Upper lobe of right lung (tissue), 1 donor: ENCODE measurements at places on chromosomes 3 and 15. TPM values are rescaled to one million over a fixed set of nuclear protein-coding genes. Genes with fewer than 3 reads are reported as not detected.
A peak's percentile ranks its signal among the peaks of the same experiment; 100 is the strongest.

DNA sequence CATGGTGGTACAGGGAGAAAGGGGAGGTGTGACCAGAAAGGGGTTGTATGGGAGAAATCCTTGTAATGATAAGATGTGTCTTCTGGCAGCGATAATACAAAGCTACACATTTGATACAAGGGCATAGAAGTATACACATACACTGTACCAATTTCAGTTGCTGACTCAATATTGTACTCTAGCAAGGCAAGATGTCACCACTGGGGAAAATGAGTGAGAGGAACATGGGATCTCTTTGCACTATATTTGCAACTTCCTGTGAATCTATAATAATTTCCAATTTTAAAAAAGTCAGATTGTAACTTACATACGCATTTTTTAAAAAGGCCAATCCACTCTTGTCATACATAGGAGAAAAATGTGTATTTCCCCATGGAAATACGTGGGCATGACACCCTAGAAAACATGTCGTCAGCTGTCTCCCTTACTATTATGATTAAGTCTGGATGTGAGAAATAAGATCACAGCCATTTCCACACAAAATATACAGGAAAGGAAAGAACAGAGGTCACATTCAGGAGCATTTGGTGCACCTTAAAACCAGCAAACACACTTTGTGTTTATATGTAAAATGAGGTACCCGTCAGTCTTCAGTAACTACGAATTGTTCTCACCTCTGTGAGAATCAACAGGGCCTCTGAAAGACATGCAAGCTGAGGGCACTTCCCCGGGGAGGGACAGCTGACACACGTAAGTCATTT lies 22.9 kb downstream of the PRR23E start:
- H3K4me1 ChIP-seq, result no peaks in the 10 kb centered on the region
- no peaks in the 10 kb centered on the region for H3K27me3 ChIP-seq
- no peak overlapping the region for H3K27ac ChIP-seq
- no peaks in the 10 kb centered on the region for H3K36me3 ChIP-seq

GRCh38 chr15:32861174-32861573 lies 143.4 kb downstream of the GREM1 start:
- no peak overlapping the region for H3K27ac ChIP-seq
- no peaks in the 10 kb centered on the region for H3K4me1 ChIP-seq
- no peak overlapping the region for H3K4me3 ChIP-seq

- H3K27me3 ChIP-seq, result no peaks in the 10 kb centered on the region
- H3K27ac ChIP-seq, result peak overlapping the region; percentile 95
- DNase-seq, result peak; percentile 73
- peaks cover 30% of the 10 kb centered on the region for H3K4me1 ChIP-seq
These were observed 1.1 kb upstream of the LPP start for GRCh38 chr3:188152660-188153436.

- H3K27me3 ChIP-seq, result no peaks in the 10 kb centered on the region
- no peaks in the 10 kb centered on the region for H3K36me3 ChIP-seq
- H3K4me1 ChIP-seq, result peaks cover 80% of the 10 kb centered on the region
- no peak for DNase-seq
These were observed 21.6 kb downstream of the SLC6A6 start for GRCh38 chr3:14423963-14424362.

- H3K4me1 ChIP-seq, result peaks cover 66% of the 10 kb centered on the region
- no peaks in the 10 kb centered on the region for H3K36me3 ChIP-seq
- no peaks in the 10 kb centered on the region for H3K27me3 ChIP-seq
- peak; percentile 75 for DNase-seq
These were observed 452.8 kb downstream of the FOXP1 start for GRCh38 chr3:71130471-71131374.

DNA sequence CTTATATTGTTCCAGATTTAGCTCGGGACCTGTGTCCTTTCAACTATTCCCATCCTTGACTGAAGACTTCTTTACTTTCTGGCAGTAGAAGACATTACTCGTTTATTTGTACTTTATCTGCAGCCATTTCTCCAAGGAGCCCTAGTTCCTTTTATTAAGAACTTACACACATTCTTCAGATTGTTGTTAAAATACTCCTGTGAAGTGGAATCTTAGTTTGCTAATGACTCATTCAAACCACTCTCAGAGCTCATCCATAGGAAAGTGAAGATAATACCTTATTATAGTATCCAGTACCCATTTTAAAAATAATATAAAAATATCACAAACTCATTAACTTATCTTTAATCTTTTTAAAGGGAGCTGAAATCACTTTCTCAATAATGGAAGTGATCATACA lies 63.5 kb downstream of the C3orf70 start:
- H3K4me1 ChIP-seq, result no peaks in the 10 kb centered on the region
- H3K27ac ChIP-seq, result no peak overlapping the region
- H3K4me3 ChIP-seq, result no peak overlapping the region
- no peak for DNase-seq

GRCh38 chr15:57440167-57440566 lies 63.9 kb downstream of the CGNL1 start:
- no peak overlapping the region for H3K27ac ChIP-seq
- H3K36me3 ChIP-seq, result no peaks in the 10 kb centered on the region
- H3K4me3 ChIP-seq, result no peak overlapping the region
- H3K4me1 ChIP-seq, result no peaks in the 10 kb centered on the region
- DNase-seq, result no peak
- no peaks in the 10 kb centered on the region for H3K27me3 ChIP-seq

DNA sequence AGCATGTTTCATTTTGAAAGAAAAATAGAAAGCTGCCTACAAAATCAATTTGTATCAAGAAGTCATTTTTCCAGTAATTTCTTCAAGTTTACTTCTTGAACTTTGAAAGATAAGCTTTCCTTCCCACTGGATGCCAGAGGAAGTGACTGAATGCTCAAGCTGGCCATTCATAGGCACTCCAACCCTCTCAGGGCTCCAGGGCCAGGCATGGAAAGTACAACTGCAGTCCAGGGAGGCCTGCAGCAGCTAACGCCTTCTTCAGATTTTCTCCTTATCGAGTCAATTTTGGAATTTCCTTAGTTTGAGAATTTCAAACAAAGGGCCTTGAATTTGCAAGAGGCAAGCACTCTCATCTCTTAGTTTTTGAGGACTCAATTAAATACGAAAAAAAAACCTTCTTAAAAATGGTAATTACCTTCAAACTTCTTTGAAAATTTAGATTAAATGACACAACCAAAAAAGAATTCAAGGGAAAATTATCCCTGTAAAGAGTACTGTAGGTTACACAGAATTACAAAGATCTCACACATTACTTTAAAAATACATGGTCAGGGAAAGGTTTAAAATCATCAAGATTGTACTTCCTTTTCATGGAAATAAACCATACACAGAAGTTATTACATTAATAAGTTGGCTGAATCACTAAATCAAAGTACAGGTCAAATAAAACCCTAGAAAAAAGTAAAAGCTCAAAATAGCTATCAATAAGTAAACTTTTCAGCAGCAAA lies 2.5 kb downstream of the UBP1 start:
- H3K4me3 ChIP-seq, result peak overlapping the region; percentile 92
- H3K36me3 ChIP-seq, result no peaks in the 10 kb centered on the region
- peak overlapping the region; percentile 97 for H3K27ac ChIP-seq
- no peaks in the 10 kb centered on the region for H3K27me3 ChIP-seq

- H3K36me3 ChIP-seq, result peaks cover 18% of the 10 kb centered on the region
- peaks cover 4% of the 10 kb centered on the region for H3K4me1 ChIP-seq
- H3K27ac ChIP-seq, result no peak overlapping the region
- no peak for DNase-seq
- no peaks in the 10 kb centered on the region for H3K27me3 ChIP-seq
- H3K4me3 ChIP-seq, result no peak overlapping the region
These were observed 3.3 kb downstream of the CRYGS start for GRCh38 chr3:186540835-186541226.

DNA sequence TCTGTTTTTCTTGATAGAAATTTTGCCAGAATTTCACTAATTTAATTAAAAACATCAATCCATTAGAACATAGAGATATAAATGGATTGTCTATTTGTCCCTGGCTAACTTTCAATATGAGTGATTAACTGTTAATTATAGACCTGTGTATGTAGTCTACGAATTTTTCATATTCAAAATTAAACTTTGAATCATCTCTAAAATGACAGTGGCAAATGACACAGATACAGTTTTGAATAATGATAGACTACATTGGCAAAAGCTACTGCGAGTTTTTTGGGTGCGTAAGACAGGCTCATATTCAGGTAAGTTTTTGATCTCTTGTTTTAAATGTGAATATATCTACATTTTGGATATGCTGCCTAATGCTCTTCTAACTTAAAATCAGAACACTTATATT lies 86.0 kb upstream of the TBC1D5 start:
- H3K27me3 ChIP-seq, result no peaks in the 10 kb centered on the region
- no peak for DNase-seq
- H3K4me3 ChIP-seq, result no peak overlapping the region

DNA sequence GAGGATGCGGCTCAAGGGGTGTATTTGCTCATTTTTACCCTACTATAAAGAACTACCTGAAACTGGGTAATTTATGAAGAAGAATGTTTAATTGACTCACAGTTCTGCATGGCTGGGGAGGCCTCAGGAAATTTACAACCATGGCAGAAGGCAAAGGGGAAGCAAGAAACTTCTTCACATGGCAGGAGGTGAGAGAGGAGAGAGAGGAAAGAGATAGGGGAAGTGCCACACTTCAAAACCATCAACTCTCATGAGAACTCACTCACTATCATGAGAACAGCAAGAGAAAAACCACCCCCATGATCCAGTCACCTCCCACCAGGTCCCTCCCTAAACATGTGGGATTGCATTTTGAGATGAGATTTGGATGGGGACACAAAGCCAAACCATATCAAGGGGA lies 192.7 kb downstream of the DIPK2A start:
- no peak overlapping the region for H3K4me3 ChIP-seq
- no peak overlapping the region for H3K27ac ChIP-seq
- DNase-seq, result no peak

DNA sequence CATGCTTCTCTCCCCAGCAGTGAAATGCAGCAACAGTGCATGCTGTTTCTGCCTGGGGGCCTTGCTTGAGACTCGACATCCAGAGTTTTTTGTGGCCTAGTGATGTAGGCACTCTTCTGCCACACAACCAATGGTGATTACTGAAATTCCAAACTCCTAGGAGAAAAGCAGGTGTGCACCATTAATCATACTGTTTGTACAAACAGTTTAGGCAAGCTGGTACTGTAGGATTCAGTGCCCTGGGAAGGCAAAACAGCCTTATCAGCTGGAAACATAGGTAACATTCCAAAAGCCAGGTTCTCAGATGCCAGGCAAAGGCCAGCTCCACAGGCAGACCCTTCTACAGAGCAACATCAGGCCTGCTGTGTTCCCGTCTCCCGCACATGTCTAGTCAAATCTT lies 17.5 kb upstream of the RBP1 start:
- no peaks in the 10 kb centered on the region for H3K4me1 ChIP-seq
- DNase-seq, result no peak
- no peak overlapping the region for H3K4me3 ChIP-seq

DNA sequence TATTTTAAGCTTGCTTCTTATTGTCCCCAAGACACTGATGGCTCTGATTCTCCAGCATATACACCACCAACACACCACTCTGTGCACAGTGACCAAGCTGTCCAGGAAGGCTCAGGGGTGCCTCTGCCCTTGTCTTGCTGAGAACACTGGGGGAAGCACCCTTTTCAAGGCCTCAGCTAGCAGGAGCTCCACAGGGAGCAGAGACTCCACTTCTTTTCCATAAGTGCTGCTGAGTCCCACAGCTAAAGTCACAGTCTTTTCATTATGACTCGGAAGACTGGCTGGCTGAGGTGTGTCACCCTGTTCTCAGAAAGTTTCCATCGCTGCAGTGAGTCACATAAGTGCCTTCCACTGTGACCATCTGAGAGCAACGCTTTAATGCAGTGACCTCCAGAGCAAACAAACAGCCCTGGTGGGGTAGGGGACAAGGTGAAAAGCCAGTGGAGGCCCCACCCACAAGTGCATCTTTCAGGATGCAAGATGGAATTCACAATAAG lies 226.9 kb upstream of the CHRNA7 start:
- no peak overlapping the region for H3K27ac ChIP-seq
- no peak overlapping the region for H3K4me3 ChIP-seq
- DNase-seq, result no peak
- H3K36me3 ChIP-seq, result no peaks in the 10 kb centered on the region
- no peaks in the 10 kb centered on the region for H3K4me1 ChIP-seq
- H3K27me3 ChIP-seq, result no peaks in the 10 kb centered on the region

DNA sequence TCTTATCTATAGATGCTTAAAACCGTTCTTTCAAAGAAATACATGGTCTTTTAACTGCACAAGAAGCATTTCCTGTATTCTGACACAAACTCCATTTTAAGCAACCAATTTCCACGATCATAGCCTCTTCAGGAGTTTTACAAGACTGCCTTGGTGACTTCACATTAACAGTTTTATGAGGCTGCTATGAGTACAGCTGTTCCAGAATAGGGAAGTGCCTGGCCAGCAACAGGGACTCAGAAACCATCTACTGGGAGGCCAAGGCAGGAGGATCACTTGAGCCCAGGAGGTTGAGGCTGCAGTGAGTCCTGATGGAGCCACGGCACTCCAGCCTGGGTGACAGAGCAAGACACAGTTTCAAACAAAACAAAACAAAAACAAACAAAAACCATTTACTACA lies 78.4 kb downstream of the B3GNT5 start:
- no peak overlapping the region for H3K4me3 ChIP-seq
- H3K27ac ChIP-seq, result no peak overlapping the region
- no peaks in the 10 kb centered on the region for H3K27me3 ChIP-seq
- H3K4me1 ChIP-seq, result no peaks in the 10 kb centered on the region
- DNase-seq, result no peak
- no peaks in the 10 kb centered on the region for H3K36me3 ChIP-seq

The GP5 gene
- 0.26 TPM for total RNA-seq

- H3K27me3 ChIP-seq, result no peaks in the 10 kb centered on the region
- H3K4me3 ChIP-seq, result no peak overlapping the region
- H3K36me3 ChIP-seq, result no peaks in the 10 kb centered on the region
- DNase-seq, result no peak
- H3K27ac ChIP-seq, result no peak overlapping the region
- no peaks in the 10 kb centered on the region for H3K4me1 ChIP-seq
These were observed 30.6 kb downstream of the TNIK start for GRCh38 chr3:171429635-171430034.

The STRIT1 gene
- not detected for total RNA-seq

- no peak overlapping the region for H3K4me3 ChIP-seq
These were observed 83.7 kb upstream of the IL12A start for GRCh38 chr3:159904911-159905310.
